ENCODE measurements at places on chromosomes 2 and 18.

DNA sequence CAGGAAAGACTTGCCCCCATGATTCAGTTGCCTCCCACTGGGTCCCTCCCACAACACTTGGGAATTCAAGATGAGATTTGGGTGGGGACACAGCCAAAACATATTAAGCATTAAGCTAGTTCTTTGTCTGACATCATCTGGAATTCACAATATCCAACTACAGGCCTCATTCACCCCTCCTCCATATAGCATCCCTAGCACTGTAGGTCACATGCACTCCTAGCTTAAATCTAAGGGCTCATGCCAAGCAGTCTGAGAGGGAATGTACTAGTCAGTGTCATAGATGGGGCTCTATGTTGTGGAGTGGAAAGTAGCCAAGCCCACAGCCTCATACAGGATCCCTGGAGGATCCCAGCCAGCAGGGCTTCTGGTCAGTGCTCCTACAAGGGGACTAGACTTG is 92.1 kb downstream of the IRS1 start:
- DNase-seq, result no peak

DNA sequence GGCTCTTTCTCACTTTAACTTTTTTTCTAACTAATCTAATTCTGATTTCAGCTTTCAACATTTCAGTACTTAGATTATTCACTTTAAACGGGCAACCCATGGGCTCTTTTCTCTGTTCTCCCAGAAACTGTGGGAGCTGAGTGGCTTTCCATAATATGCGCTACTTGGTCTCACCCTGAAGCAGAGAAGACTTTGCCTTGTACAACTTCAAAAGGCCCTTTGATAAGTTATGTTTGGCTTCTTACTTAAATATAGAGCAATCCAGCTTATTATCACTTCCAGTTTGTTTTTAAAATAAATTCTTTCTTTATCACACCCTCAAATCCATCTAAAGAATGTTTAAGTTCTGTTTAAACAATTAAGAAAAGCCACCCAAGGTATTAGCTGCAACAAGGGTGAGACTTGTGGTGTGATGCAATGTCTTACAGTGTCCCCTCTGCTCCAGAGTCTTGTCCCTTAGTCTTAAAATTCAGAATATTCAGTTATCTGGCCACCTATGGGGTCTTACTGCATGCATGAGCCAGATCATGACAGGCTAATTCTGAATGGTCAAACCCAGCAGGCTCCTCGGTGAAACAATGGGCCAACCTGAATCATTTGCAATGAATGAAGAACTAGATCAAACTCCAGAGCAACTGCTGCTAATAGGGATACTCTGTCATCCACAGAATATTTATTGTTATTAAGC is 38.8 kb downstream of the GCG start:
- no peak for DNase-seq

- peak; percentile 5 for DNase-seq
Measured at GRCh38 chr2:183037553-183038340, 510 bp downstream of the NCKAP1 start.

DNA sequence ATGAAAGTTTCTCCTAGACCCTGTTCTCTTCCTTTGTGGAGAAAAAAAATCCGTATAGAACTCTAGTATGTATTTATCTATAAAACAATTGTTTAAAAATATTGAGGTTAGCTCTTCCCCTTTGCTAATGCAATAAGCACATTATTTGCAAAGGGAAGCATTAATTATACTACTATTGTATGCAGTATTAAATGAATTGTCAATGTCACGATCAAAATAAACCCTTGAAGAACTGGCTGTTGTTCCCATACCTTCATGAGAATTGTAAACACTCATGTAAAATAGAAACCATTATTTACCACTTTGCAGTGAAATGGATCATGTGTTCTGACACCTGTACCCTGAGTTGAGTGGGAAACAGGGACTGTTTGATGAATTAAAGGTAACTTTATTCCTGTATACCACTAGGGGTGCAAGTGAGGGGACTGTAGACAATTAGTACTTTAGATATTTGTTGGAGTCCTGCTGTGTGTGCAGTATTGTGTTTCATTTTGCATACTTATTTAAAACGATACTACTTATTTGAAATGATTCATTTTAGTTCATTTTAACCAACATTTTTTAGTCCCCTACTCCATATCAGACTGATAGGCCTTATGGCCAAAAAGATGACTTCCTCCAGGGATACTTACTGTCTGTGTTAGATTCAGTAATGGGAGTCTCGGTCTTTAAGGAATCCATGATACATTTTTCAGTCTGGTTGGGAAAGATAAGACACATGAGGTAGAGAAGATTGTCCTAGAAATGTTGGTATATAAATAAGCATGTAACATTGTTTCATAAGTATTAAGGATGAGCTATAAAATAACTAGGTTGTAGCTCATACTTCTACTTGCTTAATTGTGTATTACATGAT is 7.9 kb downstream of the PKP4 start:
- no peak for DNase-seq

All from stimulated activated CD8-positive, alpha-beta memory T cell treated with anti-CD3 and anti-CD28 coated beads, Interleukin-4, amount 100 ng/mL, for 1 hour (primary cell).